Inflammatory macrophage (primary cell): ENCODE measurements at places on chromosomes 6 and 20.

- no peak for DNase-seq
These were observed 20.6 kb downstream of the TAF4 start for GRCh38 chr20:62045118-62045517.

DNA sequence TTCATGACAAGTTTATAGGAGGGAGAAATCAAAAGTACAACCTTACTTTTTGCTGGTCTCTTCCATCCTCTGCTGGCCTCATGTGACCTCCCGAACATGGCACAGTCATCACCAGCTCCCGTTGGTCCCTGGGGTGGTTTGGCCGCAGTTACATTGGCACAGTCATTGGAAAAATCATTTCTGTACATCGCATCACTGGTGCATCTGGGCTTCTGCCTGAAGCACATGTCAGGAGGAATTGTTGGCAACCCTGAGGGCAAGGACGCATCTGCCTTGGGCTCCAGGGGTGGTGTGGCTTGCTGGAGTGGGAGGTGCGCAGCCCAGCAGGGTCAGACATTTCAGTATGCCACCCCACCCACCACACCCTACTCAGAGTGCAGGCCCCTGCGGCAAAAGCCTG is 162.9 kb upstream of the SLC24A3 start:
- no peak for DNase-seq

DNA sequence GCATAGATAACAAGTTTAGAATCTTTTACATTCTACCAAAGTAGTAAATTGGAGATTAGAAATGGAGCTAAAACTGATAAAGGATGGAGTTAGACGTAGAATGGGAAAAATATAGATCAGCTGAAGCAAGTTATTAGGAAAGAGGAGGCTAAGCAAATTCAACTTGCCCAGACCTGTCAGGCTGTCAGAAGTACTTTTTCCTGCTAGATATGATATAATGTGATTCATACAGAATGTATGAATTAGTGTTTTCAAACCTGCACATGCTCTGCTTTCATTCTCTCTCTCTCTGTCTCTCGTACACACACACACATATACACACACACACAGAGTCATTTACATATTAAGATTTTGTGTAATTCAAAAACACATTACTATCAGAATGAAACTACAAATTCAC is 133.2 kb upstream of the HDGFL1 start:
- no peak for DNase-seq

GRCh38 chr6:111069382-111070104 is 17.8 kb upstream of the SLC16A10 start:
- DNase-seq: no peak
